ENCODE measurements at places on chromosomes 3 and 15.

- DNase-seq, result no peak
These were observed 239.0 kb downstream of the SQOR start for GRCh38 chr15:45873781-45874180.

DNA sequence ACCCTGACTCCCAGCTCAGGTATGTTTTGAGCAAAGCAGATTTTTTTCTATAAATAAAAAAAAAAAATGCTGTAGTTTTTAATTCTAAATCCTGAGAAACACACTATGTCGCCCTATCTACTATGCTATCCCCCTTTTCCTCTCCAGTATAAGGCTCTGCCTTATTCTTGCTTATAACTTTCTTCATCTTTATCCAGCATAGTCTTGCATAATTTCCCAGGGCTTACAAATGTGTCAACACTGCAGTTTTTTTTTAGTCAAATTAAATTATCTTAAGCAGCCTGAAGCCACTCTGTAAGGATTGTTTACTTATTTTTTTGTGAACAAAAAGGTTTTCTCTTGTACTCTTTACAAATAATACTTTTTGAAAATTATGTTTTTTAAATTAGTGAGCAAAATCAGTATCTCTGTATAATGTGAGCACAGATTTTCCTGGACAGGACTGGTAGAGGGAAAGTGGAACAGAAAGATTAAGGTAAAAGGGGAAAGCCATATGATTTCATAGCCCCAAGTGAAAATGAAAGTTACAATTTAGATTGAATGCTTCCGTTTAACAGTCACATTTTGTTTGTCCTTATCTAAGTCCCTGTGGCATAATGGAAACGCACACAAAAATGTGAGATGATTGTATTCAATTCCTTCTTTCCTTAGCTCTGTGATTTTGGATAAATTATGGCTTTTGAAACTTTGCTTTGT lies 5.6 kb upstream of the PYDC2 start:
- DNase-seq, result no peak

DNA sequence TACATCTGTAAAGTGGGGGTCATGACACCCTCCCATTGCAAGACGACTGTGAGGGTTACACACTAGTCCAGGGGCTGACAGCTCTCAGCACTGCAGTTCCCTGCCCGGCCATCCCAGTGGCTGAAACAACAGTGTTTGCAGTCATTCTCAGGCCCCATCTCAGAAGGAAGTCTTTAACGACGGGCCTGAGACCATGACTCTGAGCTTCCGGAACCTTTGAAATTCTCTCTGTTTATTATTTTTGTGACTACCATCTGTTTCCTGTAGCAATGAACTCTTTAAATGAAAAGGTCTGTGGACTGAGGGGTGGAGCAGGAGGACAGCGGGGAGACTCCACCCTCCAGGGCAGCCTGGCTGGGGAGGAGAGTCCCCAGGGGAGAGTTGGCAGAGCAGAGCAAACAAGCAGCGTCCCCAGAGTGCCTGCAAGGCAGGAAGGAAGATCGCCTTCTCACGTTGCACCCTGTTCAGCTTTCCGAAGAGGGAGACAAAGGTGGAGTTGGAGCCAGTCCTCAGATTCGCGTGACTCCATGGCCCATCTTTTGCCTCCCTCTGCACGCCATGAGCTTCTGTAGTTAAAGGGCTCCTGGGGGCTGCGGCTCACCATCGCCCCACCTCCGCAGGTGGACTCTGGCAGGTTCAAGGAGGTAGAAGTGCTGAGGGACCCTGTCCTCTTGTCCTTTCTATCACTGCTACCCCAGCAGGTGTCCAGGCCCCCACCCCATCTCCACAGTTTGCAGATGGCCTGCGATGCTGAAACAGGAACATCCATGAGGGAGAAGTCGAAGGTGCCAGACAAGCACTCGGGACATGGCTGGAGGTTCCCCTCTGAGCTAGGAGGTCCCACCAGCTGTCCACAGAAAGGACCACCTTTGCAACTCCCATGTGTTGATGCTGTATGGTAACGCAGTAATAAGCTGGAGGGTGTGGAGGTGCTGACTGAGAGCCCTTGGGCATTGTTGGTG lies 525.8 kb upstream of the PROK2 start:
- DNase-seq, result peak; percentile 43

GRCh38 chr15:74392451-74392830 lies 25.0 kb upstream of the CYP11A1 start:
- DNase-seq, result no peak

DNA sequence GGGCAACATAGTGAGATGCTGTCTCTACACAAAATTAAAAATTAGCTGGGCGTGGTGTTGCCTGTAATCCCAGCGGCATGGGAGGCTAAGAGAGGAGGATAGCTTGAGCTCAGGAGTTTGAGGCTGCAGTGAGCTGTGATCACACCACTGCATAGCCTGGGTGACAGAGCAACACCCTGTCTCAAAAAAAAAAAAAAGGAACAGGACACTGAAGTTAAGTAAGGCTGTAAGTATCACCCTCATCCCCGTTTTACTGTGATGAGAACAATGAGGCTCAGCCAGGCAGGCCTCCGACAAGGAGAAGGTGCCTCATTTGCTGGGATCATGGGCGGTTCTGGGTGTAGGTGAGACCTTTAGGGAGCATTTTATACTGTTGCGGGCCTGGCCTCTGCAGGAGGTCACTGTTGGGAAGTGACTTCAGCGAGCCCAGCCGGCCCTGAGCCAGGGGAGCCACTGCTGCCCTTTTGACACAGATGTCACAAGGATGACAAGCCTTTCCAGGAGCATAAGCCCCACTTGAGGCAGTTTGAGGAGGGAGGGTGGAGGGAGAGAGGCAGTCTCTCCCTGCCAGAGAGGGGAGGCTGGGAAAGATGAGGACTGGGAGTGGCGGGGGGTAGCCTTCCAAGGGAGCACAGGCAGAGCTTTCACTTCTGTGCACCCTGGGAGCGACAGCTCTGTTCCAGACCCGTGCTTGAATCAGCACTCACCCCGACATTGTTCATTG lies 30.8 kb downstream of the IRAK2 start:
- DNase-seq, result no peak

DNA sequence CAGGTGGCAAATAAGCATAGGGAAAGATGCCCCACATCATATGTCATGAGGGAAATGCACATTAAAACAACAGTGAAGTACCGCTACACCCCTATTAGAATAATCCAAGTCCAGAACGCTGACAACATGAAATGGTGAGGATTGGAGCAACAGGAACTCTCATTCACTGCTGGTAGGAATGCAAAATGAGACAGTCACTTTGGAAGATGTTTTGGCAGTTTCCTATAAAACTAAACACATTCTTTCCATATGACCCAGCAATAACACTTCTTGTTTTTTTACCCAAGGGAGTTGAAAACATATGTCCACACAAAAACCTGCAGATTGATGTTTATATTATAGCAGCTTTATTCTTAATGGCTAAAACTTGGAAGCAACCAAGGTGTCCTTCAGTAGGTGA lies 116.4 kb upstream of the TOPAZ1 start:
- no peak for DNase-seq

DNA sequence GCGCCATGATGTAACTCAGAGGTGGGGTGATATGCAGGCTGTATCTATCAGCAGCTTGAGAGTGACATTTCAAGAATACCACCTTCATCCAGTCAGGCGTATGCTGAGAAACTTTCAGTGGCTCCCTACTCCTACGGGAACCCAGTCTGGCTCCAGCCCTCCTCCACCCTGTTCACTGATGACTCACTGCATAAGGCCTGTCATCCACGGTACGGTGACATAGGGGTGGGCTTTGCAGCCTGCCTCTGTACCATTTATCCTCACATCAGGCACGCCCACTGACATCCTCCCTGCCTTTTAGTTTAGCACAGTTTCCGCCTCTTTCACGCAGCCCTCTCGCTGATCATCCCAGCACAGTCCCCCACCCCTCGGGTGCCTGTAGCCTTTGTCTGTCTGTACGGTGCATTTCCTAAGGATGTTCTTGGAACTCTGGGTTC lies 11.7 kb downstream of the PXYLP1 start:
- peak; percentile 66 for DNase-seq

GRCh38 chr15:50107157-50107556 lies 11.9 kb downstream of the ATP8B4 start:
- DNase-seq, result no peak

All from activated T-cell treated with anti-CD3 and anti-CD28 coated beads, Interleukin-2, amount 50 U/mL, for 24 hours (primary cell).